ENCODE measurements at places on chromosomes 5 and 9.

DNA sequence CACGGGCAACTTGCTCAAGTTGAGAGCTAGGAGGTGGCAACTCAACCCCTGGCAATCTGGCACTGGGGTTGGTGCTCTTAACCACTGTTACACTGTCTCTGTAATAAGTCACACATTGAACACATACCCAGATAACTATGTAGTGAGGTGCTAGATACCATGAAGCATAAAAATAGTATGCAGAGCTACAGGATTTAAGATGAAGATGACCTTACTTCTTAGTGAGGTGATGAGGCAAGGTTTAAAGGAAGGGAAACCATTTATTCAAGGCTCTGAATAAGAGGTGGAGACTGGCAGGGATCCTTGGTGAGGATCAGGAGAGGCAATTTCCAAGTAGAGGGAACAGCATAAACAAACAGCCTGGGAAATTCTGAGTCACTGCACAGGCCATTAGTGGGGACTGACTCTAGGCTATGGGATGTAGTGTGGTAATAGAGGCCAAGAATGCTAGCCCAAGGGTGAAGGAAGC is 67.6 kb upstream of the NR3C1 start:
- no peak for DNase-seq

DNA sequence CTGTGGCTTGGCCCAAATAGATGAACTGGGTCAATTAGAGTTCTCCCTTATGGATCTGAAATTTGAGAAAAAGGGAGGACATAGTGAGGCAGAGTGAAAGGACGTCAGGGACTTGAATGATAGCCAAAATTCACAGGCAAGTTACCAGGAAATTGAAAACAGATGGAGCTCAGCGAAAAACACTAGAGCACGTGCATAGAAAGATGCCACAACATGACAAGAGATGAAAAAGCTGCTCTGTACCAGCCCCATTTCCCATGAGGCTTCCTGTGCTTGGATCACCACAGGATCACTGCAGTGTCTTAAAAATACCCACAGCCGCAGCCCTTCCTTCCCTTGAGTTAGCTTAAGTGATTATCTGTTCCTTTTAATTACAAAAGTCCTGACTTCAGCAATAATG is 39.0 kb upstream of the HOMER1 start:
- peak; percentile 19 for DNase-seq

GRCh38 chr5:78671609-78672008 is 23.0 kb upstream of the LHFPL2 start:
- no peak for DNase-seq

- DNase-seq, result no peak
These were observed at the start of gene CAMK2A for GRCh38 chr5:150289551-150290390. TSS of gene CAMK2A (minus strand) at chr5:150289773. CDS start at chr5:150289625, 148 bp downstream.

- no peak for DNase-seq
These were observed 87.5 kb downstream of the CAMK4 start for GRCh38 chr5:111311666-111312065.

DNA sequence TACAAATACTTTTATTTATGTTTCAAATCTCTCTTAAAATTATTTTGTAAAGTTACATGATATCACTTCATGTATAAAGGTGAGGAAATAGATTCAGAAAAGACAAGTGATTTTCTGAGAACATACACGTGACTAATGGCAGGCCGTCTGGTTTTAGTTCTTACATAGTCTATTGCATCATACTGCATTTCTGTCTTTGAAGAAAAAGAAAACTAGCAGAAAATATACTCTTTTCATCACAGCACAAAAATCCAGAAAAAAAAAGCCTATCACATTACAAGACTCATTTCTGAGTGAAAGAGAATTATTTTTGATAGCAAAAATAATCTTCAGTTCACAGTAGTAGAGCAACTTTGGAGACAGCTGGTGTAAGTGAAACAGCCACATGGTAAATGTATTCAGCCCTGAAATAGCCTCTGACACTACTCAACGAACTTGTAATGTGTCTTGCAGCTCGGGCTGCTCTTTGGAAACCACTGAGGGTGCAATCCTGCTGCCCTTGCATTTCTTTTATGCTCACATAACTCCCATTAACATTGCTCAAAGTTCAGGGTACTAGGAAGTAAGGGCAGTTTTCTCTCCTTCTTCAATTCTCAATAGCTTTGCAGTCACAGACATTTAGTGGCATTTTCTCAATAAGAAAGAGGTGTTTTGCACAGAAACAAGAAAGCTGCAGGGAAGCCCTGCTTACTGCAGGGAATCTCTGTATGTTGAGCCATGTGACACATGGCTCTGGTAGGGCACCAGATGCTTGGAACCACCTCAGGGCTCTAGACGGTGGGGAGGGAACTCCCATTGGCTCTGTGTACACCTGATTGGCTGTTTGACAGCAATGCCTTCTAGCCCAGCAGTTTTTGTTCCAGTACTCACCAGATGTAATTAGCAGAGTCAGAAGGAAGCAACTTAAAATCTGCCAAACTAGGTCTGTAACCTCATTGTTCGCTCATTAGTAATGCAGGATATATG is 845.3 kb upstream of the PTPRD start:
- DNase-seq, result no peak

GRCh38 chr5:88785746-88786565 is 97.0 kb downstream of the MEF2C start:
- no peak for DNase-seq

GRCh38 chr5:1474866-1475543 is 29.8 kb upstream of the SLC6A3 start:
- no peak for DNase-seq

GRCh38 chr9:37430841-37431597 is 8.5 kb downstream of the GRHPR start:
- DNase-seq, result no peak

DNA sequence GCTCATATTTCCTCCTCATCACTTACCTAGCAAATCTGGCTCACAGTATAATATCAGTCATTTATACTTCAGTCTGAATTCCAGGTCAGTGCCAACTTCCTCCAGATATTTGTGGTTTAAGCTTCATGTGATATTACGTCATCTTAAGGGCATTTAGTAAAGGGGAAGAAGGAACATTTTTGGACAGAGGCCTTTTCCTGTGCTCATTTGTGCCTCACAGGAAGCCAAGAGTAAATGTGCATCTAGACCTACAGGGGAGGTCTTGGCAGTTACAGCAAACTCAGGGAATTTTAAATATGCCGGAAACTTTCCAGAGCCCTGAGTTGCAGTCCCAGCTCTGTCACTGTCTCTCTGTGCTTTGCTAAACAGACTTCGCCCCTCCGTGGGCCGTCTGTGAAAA is 12.3 kb upstream of the KCNIP1 start:
- DNase-seq, result no peak

GRCh38 chr9:91425271-91425670 is 1.6 kb upstream of the NFIL3 start:
- DNase-seq, result no peak

GRCh38 chr5:134410822-134411221 is 859 bp downstream of the CDKN2AIPNL start:
- DNase-seq, result no peak

DNA sequence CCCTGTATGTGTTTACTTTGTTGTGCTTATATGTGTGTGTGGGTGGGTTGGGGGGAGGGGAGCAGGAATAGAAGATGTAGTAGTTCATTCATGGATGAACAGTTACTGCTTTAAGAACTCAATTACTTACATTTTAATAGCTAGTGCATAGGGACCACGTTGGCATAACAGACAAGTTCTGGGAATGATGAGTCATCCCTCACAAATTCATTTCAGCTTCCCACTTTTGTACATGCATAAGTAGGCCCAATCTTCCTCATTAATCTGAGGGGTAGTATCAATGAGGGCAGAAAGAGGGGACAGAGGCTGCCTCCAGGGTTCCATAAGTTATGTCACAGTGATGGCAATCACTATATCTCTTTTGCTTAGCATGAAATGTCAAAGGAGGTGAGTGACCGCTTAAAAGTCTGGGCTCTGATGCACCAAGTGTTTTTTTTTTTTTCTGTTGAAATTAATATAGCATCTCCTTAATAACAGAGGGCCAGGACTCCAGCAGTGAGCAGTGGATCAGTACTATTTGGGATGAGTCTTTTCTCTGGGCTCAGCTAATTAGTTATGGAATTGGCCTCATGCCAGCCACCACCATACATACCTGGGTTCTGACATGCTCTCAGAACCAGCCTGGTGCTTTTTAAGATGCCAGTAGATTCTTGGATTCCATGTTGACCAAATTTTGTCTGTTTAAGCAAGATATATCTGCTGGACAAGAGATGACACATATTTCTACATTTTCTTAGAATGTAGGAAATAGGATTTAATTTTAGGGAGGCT is 37.1 kb downstream of the PRDM6 start:
- DNase-seq, result no peak

GRCh38 chr5:114192108-114192507 is 169.8 kb upstream of the KCNN2 start:
- no peak for DNase-seq

DNA sequence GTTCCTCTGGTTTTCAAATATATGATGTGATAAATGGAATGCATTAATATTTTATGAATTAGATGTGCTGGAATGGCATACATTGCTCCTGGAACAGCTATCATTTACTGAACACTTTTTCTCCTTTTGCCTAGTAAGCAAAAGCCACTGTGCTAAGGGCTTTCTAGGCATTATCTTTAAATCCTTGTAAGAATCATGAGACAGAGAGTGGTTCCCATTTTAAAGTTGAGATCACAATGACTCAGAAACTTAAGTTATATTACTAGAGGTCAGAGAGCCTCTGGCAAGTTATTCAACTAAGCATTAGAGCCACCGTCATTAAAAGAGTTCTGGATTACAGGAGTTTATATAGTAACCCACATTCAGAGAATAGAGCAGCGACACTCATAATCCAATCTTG is 26.7 kb upstream of the FSD1L start:
- DNase-seq, result no peak

- no peak for DNase-seq
These were observed 714.8 kb downstream of the TLR4 start for GRCh38 chr9:118418887-118419565.

DNA sequence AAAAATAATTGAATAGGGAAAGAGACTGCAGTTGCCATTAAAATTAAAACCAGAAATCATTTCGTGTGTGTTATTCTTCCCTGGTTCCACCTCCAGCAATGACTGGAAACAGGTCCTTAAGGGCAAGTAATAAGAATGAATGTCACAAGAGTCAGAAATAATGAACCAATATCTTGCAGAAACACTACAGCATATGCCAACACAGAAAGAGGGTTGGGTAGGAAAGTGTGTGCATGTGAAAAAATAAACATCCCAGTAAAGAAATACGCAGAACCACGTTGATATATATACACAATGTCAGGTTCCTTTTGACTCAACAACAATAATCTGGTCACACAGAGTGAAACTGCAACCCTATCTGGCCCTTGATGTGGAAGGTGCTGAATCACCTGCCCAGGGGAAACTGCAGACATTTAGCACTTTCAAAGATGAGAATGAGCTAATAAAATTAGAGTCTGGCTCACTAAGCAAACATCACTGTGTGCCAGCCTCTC is 15.0 kb downstream of the HMHB1 start:
- no peak for DNase-seq

GRCh38 chr9:6711403-6711802 is 46.4 kb upstream of the KDM4C start:
- DNase-seq, result no peak

DNA sequence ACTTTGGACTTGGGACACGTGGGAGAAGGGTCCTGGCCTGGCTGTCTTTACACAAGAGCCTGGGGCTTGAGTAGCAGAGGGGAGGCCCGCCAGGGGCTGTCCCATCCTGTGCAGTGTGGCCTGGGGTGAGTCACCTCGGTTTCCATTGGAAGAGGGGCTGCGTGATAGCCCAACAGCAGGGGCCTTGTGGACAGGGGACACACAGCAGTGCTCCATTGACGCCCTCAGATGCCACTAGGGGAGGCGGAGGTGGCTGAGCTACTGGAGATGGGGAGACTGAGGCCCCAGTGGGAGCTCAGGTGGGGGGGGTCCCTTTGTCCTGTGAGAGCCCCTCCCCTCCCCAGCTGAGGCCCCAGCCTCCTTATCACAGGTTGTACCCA is 50.0 kb upstream of the RNU6ATAC start:
- DNase-seq, result no peak

GRCh38 chr5:12974856-12975255 is 969.6 kb downstream of the DNAH5 start:
- DNase-seq, result no peak

GRCh38 chr9:119963258-119963797 is 594.1 kb upstream of the BRINP1 start:
- DNase-seq, result no peak

DNA sequence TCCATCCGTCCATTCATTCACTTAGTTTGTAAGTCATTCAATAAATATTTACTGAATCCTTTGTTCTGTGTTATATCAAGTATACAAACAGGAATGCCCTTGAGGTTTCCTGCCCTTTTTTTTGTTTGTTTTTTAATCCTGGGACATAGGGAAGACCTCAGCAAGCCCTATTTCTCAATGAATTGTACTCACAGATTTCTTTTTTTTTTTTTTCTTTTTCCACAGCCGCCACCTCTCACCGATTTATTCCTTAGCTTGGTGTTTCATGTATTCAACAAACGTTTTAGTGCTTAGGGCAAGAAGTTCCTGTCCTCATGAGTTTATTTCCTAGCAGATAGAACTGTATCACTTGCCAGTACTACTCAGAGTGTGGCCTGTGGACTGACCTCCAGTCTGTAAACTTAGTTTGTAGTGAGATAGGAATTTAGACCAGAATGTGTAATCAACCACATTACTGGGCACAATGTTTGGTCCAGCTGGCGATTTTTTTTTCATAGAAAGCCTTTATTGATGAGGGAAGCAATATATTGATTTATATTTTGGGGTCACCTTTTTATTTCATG is 35.4 kb upstream of the C5orf47 start:
- DNase-seq, result no peak

- DNase-seq, result no peak
These were observed 65.7 kb downstream of the IRX2 start for GRCh38 chr5:2685651-2686272.

- DNase-seq, result no peak
These were observed 113.0 kb downstream of the WNK2 start for GRCh38 chr9:93296889-93297480.

DNA sequence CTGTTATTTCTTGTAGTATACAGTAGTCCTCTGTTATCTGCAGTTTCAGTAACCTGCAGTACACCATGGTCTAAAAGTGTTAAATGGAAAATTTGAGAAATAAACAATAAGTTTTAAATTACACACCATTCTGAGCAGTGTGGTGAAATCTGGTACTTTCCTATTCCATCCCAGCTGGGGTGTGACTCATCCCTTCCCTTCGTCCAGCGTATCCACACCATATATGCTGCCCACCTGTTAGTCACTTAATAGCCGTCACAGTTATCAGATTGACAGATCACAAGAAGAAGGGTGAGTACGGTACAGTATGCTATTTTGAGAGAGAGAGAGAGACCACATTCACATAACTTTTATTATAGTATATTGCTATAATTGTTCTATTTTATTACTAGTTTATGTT is 28.9 kb downstream of the FAM151B start:
- DNase-seq, result no peak

DNA sequence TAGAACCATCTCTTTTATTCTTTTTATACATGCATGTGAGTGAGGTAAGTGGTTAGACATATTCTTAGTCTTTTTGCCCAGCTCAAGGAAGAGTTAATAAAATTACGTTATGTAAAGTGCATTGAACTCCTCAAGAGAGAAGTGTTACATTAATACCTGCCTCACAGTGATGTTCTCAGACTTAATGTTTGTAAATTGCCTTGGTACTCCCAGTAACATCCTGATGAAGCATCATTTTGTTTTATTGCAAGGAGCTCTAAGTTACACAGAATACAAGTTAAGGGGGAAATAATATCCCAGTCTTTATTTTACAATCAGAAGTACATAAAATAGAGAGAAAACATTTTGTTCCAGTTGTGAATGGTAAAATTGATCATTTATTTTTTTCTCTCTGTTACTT is 89.5 kb upstream of the ARRDC3 start:
- no peak for DNase-seq

GRCh38 chr5:142304013-142304701 is 20.7 kb downstream of the SPRY4 start:
- DNase-seq, result no peak

- peak; percentile 89 for DNase-seq
These were observed 130.3 kb downstream of the CDC42SE2 start for GRCh38 chr5:131394128-131394527.

All from CD4-positive, alpha-beta T cell (primary cell).